ENCODE measurements at places on chromosomes 16 and 17.

GRCh38 chr16:77408607-77409006, 26.2 kb downstream of the ADAMTS18 start:
- no peak for DNase-seq

DNA sequence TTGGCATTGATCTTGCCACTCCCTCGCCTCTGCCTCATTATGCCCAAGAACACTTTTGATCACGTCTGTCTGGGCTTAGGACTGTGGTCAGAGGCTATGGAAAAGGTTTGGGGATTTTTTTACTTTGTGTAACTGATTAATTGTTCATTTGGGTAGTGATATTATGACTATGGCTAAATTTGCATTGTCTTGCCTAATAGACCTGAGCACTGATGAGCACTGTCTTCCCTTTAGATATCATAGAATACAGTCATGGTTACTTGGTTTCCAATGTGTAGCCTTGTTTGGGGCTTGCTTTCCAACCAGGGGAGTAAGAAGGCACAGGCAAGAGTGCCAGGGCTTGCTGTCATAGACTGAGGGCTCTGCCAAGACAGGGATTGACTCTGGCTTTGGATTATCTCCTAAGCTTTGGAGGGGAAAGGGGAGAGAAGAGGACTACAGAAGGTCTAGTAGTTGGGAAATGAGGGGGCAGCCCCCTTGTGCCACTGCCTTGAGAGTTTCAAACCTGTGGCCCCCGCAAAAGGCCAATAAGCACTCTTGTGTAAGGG, 13.7 kb downstream of the LIMD2 start:
- DNase-seq: no peak

DNA sequence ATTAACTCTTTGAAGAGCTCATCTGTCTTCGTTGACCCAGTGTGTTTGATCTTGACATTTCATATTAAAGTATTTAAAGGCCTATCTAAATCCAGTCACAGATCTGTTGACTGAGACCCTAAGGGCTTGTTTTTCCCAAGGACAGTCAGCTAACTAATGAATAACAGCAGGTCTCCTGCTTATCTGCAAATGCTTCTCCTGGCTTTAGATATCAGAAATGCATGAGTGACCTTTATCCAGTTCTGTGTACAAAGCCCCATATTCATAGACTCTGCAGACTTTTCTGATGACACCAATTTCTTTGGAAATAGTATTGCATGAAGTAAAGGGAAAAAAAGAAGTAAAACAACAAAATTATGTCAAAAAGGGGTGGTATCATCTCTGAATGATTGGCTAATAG, 70.3 kb downstream of the YPEL2 start:
- no peak for DNase-seq

GRCh38 chr17:42202159-42202558, 7.9 kb upstream of the GHDC start:
- DNase-seq: no peak

- DNase-seq: no peak
Measured at GRCh38 chr16:27685807-27686206, 135.9 kb downstream of the KATNIP start.

DNA sequence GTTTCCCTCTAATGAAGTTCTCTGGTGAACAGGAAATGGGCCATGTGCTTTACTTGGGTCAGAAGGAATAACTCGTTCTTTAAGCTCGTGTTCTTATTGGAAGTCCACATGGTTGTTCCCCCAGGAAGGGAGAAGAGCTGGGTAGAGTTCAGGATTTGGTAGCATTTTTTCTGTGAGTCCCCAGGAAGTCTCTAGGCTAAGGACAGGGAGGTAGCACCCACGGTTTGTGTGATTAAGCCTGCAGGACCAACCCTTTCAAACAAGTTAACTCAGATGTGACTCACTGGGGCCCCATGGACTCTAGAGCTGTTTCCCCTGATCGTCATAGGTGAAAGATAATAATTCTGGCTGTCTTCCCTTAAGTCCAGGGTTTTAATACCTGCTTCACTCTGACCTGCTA, 16.4 kb downstream of the SAP30BP start:
- no peak for DNase-seq

GRCh38 chr16:70529051-70529777, 5.6 kb downstream of the SF3B3 start:
- DNase-seq: no peak

DNA sequence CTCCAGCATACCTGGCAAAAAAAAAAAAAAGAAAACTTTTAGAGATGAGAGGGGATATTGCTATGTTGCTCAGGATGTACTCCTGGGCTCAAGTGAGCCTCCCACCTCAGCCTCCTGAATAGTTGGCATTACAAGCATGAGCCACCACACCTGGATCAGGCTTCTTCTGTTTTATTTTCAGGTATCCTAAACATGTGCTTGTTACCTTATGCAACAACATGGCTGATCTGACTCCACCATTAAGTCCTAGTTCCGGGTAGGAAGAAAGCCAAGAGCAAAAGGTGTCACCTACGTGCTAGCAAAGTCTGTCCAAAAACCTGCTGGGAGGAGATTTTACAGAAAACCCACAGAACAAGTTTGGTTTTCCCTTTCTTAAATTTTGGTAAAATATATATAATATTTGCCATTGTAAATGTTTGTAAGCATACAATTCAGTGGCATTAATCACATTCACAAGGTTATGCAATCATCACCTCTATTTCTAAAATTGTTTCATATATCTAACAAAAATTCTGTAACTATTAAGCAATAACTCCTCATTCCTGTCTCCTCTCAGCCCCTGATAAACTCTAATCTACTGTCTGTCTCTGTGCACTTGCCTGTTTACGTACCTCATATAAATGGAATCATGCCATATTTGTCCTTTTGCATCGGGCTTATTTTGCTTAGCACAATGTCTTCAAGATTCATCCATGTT, 9.1 kb upstream of the CACNG3 start:
- no peak for DNase-seq

- DNase-seq: no peak
Measured at GRCh38 chr16:73068541-73069401, 20.8 kb upstream of the ZFHX3 start.

- no peak for DNase-seq
Measured at GRCh38 chr16:23771642-23772041, 16.8 kb downstream of the CHP2 start.

- DNase-seq: no peak
Measured at GRCh38 chr16:29922326-29922725, 3.7 kb downstream of the KCTD13 start.

DNA sequence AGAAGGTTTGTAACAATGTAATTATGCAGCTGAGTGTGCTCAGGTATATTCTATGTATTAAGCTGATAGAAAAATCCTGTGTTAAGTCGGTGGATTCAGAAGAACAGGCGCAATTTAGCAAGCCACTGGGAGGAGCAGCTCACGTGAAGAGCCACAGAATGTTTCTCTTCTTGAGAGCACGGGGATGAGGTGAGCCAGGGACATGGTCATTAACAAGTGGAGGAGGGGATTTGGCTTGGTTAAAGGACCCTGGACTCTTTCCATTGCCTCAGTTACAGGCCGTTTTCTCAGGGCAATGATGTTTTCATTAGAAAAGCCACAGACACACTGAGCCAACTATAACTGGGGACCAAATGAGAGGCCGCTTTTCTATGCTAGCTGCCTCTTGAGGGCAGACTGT, 178.7 kb downstream of the SNX29 start:
- DNase-seq: no peak

GRCh38 chr17:69175625-69176456, 34.1 kb upstream of the ABCA6 start:
- no peak for DNase-seq

DNA sequence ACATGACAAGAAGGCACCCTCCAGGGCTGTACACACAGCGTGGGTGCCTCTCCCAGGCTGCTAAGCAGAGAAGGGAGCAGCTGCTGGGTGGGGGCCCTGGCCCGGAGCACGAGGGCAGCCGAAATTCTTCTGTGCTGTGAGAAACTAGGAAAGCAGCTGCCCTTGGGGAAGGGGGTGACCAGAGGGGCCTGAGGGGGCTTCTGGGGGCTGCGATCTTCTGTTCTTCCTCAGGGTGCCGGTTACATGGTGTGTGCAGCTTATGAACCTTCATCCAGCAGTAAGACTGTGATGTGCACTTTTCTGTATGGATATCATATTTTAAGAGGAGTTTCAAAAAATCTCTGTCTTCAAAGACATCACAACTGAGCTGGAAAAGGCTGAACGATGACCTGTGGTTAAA, 43.2 kb upstream of the METRNL start:
- no peak for DNase-seq

GRCh38 chr17:74637926-74638325, 14.4 kb upstream of the CD300E start:
- DNase-seq: no peak

DNA sequence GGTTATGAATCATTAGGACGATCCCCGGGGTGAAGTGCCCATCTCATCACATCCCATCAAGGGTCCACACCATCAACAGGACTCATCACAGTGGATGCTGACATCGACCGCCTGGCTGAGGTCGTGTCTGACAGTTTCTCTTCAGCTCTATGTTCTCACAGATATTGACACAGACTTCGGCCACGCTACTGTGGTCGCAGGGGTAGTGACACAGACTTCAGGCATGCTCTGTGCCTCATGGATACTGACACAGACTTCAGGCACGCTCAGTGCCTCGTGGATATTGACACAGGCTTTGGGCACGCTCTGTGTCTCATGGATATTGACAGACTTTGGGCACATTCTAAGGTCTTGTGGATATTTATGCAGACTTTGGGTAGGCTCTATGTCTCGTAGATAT, 50.1 kb downstream of the KLHDC4 start:
- no peak for DNase-seq

DNA sequence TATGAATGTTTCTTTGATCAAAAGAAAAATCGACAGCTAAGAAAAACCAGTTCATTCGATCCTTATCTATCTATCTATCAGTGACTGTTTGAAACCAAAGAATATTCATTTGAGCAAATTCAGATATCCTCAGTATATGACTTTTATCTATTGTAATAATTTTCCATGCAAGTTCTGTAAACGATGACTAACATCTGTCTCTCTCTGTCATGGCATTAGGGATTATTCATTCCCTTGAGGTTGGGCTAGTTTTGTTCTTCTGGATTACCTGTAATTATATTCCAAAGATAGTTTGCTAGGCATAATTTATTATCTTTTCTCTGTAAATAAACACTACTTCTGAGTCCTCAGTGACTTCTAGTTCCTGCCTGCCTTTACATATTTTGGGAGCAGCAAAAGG, 497.7 kb upstream of the CDH11 start:
- no peak for DNase-seq

DNA sequence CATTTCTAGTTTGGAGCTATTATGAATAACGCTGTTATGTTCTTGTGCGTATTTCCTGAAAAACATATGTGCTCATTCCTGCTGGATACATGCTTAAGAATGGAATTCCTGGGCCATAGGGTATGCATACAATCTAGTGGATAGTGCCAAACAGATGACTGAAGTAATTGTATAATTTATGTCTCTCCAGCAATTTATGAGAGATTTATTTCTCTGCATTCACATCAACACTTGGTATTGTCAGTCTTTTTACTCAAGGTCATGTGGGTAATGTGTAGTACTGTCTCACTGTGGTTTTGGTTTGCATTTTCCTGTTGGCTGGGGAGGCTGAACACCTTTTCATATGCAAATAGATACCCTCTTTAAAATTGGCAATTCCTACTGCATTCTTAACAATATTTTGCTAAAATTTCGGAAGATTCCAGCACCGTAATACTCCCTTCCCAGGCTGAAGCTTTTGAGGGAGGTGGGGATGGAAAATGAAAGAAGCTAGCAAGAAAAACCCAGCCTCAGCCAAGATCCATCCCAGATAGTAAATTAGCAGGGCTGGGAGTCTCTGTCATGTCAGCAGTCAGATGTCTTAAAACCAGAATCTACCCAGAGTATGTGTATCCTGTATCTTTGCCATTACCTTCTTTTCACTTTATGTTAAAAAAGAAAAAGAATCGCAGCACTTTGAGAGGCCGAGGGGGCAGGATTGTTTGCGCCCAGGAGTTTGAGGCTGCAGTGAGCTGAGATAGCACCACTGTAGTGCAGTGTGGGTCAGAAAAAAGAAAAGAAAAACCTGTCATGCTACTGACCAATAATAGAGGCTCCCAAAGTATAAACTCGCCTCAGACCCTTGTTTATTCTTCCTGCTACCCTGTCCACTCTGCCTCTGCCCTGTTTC, 204.9 kb downstream of the LGALS9B start:
- DNase-seq: no peak

DNA sequence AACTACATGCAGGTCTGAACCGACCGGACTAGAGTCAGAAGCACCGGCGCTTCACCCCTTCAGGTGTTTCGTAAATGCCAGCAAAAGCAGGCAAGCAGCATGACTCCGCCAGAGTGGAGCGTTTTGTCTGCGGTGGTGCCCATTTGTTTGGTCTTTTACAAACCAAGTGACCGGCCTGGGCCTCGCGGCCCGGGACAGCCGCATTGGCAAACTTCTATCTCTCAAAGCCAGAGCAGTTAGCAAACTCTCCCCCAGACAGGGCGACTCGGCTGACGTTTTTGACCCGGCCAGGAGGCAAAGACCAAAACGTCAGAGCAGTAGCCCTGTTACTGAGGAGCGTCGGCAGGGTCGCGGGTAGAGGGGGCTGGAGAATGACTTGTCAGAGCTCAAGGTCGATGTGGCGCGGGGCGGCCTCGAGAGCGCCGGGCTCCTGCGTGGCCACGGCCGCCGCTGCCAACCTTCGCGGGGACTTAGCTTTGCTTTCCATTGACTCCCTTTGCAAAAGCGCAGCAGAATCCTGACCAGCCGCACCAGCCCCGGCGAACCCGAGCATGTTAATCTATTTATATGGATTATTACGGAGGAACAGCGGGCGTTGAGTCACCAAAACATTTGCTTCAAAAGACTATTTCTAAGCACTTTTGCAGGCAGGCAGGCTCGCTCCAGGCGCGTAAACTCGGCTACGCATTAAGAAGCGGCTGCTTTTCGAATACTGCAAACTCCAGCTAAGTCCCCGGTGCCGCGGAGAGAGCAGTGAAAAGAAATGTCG, 763 bp upstream of the SOX9 start:
- DNase-seq: no peak

GRCh38 chr17:4607261-4607741, 23.0 kb downstream of the SMTNL2 start:
- DNase-seq: no peak

GRCh38 chr17:81381632-81382577, 13.4 kb upstream of the BAHCC1 start:
- no peak for DNase-seq

DNA sequence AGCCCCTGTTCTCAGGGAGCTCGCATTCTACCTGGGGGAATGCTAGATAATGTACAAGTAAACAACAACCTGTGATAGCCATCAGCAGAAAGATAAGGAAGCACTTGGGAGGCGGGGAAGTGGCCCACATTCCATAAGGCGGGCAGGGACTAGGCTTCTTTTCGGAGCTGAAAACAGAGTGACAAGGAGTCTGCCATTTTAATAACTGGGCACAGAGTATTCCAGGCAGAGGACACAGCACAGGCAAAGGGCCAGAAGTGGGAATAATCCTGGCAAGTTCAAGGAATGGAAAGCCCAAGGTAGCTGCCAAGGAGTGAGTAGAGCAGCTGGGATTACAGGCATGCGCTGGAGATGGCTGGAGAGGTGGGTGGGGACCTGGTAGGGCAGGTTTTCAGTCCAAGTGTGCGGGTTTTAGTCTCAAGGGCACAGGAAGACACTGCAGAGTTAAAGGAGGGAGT, 24.3 kb downstream of the USP43 start:
- DNase-seq: no peak

GRCh38 chr17:73933164-73933766, 270.2 kb upstream of the RPL38 start:
- no peak for DNase-seq

GRCh38 chr17:79280866-79281572, 206.4 kb downstream of the ENGASE start:
- DNase-seq: no peak
